ENCODE measurements at places on chromosomes 5 and 9.

DNA sequence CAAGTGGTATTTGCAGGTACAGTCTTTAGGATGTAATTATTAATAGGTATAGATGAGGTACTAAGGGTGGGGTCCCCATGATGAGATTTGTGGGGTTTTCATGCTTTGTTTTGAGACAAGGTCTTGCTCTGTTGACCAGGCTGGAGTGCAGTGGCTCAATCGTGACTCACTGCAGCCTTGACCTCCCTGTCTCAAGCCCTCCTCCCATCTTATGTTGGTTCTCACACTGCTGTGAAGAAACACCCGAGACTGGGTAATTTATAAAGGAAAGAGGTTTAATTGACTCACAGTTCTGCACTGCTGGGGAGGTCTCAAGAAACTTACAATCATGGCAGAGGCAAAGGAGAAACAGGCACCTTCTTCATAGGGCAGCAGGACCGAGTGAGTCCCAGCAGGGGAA is 217.5 kb downstream of the CDK5RAP2 start:
- DNase-seq, result no peak

GRCh38 chr9:126342621-126343031 is 16.0 kb downstream of the MVB12B start:
- DNase-seq, result no peak

- no peak for DNase-seq
Observed at GRCh38 chr5:111242606-111243005, 18.4 kb downstream of the CAMK4 start.

- DNase-seq, result no peak
Observed at GRCh38 chr9:124767821-124768220, 3.3 kb downstream of the NR6A1 start.

DNA sequence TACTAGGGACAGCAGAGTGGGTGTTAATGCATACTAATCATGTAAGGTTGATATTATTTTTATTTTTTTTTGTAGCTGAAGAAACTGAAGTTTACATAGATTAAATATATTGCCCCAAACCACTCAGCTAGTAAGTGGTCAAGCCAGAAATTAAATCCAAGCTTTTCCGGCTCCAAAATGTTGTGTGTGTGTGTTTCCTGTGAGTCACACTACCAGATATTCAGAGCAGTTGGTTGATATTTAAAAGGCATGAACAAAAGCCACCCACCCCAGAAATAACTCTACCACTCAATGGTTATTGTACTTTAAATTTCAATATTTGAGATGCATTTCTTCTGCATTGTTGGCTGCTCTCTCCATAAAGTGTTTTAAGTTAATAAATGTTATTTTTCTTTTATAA is 29.5 kb downstream of the KCNN2 start:
- DNase-seq, result no peak

DNA sequence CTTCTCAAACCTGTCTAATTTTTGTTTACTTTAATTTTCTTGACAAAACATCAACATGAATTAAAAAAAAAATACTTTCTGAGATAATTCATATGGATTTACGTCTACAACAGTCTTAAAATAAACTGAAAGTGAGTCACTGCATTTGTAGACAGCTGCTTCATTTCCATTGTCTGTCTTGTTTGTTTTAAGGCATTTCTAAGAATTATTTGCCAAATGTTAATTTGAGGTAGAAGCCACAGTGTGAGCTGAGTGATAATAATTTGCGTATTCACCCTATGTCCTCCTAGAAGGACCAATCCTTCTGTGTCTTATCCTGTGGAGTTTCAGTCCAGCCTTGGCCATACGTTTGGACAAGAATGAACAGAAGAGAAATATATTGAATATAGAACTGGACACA is 174.5 kb downstream of the CFAP90 start:
- no peak for DNase-seq

DNA sequence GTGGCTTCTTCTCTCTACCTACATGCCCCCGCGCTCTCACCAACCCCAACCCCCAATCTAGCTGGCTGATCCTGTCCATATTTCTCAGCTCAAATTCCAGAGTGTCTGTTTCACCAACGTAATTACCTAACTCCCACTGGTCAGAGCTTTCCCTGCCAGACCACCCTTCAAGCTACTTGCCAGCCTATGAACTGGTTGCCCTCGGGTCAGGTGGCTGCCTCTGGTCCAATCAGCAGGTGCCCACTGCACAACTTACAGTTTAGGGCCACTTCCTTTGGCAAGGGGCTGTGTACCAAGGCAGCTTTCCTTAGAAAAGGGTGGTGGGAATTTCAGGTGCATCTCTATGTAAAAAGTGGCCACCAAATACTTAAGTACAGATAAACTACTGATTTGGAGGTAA is 92.2 kb upstream of the SLC30A5 start:
- DNase-seq, result no peak

- DNase-seq, result no peak
Observed at GRCh38 chr9:125807079-125807478, 59.9 kb downstream of the PBX3 start.

DNA sequence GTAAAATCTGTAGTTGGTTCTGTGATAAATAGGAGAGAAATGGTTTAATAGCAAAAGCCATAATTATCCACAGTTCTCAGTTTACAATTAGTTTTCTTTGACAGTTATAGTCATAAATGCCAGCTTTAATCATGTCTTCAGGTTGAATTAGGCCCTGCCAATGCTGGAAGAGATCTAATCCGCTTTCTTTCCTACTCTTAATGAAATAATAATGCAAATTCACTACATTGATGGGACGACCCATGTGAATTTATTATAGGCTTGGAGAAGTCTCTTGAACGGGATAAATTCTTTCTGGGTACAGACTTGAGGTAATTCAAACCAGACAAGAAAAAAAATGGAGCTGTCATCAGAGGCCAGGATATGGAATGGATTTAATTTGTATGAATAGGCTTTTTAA is 950.4 kb downstream of the EFNA5 start:
- DNase-seq, result no peak

DNA sequence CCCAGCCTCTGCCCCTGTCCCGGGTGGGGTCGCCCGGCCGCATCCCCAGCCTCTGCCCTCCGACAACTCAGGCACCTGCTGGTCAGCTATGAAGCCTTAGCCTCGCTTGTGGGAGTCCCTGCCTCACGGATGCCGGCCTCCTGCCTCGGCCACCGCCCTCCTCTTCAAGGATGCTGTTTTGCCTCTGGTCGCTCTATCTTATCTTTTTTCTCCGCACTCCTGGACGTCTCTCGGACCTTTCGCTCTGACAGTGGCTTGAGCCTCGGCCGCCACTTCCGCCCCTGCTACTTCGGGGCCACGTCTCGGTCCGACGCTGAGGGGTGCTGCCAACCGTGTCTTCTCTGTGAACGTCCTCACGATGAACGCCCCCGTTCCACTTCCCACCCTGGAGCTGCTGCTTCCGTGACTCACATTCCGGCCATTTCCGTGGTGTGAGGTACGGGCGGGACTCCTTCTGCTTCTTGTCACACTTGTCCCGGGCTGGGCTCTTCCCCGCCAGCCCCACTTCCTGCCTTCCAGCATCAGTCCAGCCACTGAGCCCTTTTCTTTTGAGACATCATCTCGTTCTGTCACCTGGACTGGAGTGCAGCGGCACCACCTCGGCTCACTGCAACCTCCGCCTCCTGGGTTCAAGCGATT is 26.3 kb downstream of the SLC9A3 start:
- DNase-seq, result no peak

DNA sequence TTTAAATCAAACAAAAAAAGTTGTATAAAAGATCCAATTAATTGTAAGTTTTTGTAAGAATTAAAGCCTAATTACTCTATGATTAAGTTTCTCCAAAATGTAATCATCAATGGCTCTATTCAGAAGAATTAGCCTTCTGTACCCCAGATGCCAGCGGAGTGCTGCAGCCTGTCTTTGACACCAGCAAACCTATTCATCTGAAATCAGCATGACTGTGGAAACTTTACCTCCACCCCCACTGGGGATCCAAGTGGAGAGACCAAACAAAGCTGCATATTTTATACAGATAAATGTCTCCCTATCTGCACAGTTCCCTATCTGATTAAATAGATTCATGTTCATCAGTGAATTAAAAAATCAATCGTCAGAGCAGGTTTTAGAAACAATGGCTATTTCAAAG is 426.8 kb downstream of the KIAA0825 start:
- no peak for DNase-seq

DNA sequence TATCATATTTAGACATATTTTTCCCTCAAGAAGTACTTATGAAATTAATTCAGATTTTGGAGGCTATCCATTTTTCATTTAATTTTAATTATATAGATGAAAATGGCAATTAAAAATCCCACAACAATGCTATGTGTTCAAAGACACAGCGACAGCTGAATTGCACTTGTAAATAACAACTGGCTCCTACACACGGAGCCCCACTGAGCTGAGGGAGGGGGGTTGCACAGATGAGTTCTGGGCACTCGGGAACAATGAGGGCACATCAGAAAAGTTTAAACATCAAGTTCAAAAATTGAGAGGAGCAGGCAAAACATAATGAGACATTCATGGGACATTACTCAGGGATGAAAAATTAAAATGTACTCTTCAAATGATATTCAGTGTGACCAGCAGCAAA is 104.9 kb downstream of the MARCHF3 start:
- no peak for DNase-seq

- DNase-seq, result no peak
Observed at GRCh38 chr5:68710514-68710913, 383.3 kb upstream of the SLC30A5 start.

- DNase-seq, result peak; percentile 94
Observed at GRCh38 chr9:128127568-128127989, at the start of gene PTGES2. PTGES2 (minus strand) TSS chr9:128127729; CDS start chr9:128127717, 12 bp downstream.

GRCh38 chr5:136309932-136310598 is 55.3 kb downstream of the TRPC7 start:
- DNase-seq, result no peak

DNA sequence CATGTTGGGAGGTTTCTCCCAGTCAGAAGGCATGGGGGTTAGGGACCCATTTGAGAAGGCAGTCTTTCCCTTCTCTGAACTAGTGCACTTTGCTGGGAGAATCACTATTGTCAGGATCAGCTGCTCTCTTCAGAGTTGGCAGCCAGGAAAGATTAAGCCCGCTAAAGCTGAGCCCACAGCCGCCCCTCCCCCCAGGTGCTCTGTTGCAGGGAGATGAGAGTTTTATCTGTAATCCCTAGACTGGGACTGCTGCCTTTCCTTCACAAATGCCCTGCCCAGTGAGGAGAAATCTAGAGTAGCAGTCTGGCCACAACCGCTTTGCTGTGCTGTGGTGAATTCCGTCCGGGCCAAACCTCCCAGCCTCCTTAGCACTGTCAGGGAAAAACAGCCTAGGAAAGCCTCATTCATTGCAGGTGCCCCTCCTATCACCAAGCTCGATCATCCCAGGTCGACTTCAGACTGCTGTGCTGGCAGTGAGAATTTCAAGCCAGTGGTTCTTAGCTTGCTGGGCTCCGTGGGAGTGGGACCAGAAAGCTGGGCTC is 69.8 kb downstream of the CNTLN start:
- no peak for DNase-seq

GRCh38 chr9:19416143-19416542 is 7.3 kb downstream of the ACER2 start:
- no peak for DNase-seq

DNA sequence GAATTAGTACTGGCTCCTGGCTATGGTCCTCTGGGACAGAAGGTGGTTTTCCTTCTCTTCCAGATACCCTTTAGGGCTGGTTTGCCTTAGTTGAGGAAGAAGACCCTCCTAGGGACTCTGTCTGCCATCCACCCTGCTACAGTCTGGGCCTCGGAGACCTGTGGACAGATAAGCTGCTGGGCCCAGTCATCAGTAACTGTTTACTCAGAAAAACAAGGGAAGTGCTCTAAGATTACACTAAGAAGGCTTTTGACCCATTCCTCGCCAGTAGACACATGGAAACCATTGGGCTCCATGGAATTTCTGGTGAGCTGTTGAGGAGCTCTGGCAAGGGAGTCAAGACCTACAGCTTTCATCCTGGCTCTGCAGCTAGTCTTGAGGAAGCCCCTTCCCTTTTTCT is 31.2 kb downstream of the LARP1 start:
- no peak for DNase-seq

- DNase-seq, result no peak
Observed at GRCh38 chr9:134895567-134895907, 14.9 kb downstream of the FCN2 start.

- DNase-seq, result no peak
Observed at GRCh38 chr5:5039918-5040317, 100.2 kb upstream of the ADAMTS16 start.

DNA sequence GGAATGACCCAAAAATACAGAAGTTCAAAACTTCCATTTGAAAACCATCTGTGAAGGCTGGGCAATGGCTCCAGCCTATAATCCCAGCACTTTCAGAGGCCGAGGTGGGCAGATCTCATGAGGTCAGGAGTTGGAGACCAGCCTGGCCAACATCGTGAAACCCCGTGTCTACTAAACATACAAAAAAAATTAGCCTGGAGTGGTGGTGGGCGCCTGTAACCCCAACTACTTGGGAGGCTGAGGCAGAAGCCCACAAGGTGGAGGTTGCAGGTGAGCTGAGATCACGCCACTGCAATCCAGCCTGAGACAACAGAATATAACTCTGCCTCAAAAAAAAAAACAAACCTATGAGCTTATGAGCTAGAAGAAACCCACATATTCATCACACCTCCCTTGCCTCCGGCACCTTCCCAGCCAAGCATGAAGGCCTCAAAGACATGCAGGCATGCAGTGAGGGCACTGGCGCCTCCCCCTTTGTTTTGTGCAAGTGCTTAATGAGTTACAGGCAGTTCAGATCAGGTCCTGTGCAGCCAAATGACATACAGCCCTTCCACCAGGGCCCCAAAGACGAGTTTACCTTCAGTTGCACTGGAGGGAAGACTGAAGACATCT is 9.9 kb downstream of the HNRNPH1 start:
- no peak for DNase-seq

DNA sequence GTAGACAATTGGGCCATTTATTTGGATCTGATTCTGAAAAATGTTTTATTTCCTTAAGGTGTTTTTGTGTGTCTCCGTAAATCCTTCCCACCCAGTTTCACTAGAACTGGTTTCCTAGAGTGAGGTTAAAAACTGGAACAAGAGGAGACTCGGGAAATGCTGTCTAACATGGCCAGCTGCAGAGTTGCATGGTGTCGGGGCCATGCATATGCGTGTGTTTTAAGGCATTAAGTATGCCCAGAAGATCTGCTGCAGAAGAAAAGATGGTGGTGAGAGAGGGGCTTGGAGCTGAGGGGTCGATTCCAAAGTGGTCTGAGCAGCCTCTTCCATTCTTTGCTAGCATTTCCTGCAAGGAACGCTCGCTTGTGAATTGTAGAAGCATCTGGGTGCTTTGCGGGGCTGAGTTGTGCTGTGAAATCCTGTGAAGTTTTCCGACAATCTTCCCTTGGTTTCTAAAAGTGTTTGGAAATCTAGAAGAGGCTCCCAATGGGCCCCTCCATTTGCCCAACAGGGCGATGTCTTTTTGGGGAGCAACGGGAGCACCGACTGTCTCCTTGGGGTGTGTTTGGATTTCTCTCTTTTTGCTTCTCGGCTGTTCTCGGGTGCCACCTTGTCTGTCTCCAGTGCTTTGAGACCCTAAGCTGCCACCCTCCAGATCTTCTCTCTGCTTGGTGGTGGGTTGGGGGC is 113.8 kb downstream of the COL5A1 start:
- no peak for DNase-seq

- DNase-seq, result no peak
Observed at GRCh38 chr9:72955126-72955455, 2.2 kb upstream of the ALDH1A1 start.

GRCh38 chr9:131296906-131297500 is 7.5 kb downstream of the PLPP7 start:
- DNase-seq, result peak; percentile 51

GRCh38 chr9:131140550-131140949 is 15.2 kb downstream of the NUP214 start:
- no peak for DNase-seq
